ENCODE measurements at places on chromosomes 3 and 15.

DNA sequence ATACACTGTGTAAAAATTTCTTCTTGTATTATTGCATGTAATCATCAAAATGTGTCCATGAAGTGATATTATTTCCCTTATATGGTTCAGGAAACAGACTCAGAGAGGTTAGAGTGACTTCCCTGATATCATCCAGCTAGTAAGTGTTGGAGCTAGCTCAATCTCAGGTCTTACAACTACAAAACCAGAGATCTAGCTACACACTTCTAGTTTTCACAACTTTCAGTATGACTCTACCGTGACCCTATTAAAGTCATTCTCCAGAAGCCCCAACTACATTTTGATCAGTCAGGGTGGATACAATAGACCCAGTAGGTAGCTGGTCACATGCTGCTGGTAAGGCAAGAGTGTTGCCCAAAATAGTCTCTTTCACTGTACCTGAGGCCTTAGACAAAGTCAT is 165.3 kb downstream of the GOLIM4 start:
- DNase-seq = no peak

DNA sequence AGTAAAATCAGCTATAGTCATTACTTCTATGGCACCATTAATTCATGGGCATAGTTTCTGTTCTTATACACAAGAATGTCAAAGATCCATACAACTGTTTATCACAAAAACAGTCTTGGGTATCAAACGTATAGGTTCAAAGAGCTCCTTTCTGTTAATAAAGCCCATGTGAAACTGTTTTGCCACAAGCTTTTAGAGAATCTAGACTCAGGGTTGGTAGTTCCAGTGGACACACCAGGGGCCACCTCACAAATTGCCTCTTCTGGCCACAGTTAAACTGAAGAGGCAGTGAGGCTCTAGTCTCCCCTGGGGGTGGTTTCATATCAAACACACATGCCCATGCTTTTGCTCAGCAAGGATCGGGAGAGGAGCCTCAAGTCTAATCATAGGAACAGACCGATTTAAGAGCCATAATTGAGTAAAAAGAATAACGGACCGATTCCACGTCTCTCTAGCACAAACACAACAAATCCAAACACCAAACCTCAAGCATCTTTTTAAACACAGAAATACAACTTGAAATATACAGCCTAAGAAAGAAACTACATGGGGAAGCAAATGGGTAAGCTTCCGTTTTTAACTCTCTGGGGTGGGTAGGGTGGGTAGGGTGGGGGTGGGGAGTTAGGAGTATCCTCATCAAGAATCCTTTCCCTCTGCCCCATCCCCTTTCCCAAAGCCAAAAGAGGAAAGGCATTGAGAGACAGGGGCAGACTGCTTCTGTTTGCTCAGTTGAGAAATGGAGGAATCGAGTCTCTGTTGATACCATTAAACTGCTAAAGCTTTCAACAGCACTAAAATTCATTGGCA is 443.3 kb downstream of the MAGI1 start:
- no peak for DNase-seq

DNA sequence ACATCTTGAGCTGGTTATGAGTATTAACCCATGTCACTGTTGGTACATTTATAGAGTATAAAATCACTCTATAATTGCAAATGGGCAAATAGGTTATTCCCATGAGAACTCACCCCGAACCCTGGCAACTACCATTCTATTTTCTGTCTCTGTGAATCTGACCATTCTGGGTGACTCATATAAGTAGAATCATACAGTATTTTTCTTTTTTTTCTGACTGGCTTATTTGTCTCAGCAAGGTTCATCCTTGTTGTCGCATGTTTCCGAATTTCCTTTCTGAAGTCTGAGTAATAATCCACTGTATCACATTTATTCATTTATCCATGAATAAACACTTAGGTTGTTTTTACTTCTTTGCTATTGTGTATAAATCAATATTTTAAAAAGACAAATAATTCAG is 59.9 kb upstream of the CHRM5 start:
- no peak for DNase-seq

- no peak for DNase-seq
Measured at GRCh38 chr15:49906966-49907365, 212.1 kb downstream of the ATP8B4 start.

DNA sequence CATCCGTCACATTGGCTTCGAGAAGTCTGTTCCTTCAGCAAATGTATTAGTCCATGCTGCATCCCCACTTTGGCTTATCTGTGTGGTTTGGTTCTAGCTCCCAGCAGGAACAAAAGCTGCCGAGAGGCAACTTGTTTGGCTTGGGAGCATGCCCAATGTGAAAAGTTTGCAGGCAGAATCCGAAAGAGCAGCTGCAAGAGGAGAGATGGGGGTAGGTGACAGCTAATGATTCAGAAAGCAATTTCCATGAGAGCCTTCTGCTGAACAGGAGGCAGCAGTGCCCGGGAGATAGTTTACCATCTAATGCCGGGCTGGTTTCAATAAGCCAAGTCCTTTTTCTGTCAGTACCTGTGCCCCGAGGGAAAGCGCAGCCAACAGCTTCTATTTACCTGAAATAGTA is 60.2 kb downstream of the GRM7 start:
- no peak for DNase-seq

- no peak for DNase-seq
Measured at GRCh38 chr3:68088216-68088615, 433.8 kb upstream of the SUCLG2 start.

- no peak for DNase-seq
Measured at GRCh38 chr3:59191651-59192050, 141.8 kb upstream of the CFAP20DC start.
